D721Med (cell line): ENCODE measurements at places on chromosomes 7 and 10.
A peak's percentile ranks its signal among the peaks of the same experiment; 100 is the strongest.

DNA sequence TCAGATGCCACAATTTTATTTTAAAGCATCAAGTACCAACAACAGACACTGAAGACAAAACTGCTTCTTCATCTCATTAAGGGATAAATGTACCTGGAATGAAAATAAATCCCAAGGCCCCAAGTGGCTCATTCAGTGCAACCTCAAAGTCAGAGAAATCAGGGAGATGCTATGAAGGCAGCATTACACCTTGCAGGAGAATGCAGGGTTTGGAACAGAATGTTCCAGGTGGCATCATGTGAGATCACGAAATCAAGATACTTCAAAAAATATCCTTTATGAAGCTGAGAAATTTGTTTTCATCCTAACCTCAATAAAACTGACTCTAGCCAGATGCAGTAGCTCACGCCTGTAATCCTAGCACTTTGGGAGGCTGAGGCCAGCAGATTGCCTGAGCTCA is 477.1 kb downstream of the PLXNA4 start:
- no peak for DNase-seq

DNA sequence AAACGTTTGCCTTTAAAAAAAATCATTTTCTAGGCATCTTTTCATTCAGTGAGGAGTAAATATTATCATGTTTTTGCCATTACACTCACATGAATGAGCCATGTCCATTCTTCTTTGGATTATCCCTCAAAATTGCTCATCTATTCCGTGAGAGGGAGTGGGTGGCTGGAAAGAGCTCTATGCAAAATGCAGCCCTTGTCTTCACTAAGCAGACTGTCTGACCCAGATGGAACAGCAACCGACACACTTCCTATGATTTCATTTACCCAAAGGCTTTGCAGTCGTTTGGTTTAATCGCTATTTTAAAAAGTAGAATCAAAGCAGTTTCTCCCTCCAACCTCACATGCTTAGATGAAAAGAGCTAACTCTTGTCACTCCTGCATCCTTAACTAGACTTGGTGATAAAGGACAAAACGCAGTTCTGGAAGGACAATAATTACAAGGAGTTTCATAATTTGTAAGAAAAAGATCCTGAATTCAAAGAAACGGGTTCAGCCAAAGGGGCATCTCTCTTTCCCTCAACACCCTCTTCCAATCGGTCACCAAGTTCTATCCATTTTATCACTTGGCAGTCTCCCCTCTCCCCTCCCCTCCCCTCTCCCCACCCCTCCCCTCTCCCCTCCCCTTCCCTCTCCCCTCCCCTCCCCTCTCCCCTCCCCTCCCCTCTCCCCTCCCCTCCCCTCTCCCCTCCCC is 198.1 kb upstream of the STK17A start:
- DNase-seq, result no peak

DNA sequence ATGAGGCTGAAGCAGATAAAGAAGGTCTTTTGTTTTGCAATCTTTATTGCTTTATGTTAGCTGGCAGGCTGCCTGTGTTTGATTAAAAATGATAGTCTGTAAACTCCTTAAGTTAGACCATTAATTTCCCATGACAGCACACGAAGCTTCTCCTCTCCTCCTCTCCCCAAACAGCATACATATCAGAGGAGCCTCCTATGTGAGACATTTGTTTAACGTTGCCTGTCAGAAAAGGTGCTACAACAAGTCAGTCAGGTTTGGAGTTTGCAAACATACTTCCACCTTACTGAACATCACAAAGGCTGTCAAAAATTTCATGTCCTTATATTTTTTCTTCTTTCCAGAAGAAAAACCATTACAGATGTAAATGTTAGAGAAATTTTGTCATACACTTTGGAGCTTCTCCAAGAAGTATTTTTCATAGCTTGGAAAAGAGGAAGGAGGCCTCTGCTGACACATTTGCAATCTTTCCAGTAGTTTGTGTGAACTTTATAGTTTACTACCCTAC is 393.1 kb downstream of the EXOC4 start:
- no peak for DNase-seq

- peak; percentile 13 for DNase-seq
Observed at GRCh38 chr10:47027784-47028260, 116.6 kb downstream of the PTPN20 start.

DNA sequence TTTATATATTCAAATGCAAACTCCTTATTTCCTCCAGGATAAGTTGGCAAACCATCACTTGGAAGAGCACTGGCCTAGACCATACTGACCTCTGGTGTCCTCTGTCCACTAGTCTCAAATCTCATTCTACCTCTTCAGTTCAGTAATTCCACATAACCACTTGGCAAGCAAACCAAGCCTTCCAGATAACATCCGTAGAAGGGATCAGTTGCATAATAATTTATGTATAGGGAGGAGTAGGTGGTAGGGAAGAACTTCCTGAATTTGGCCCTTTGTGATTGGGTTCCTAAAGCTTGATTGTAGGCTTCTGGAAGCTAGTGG is 55.0 kb downstream of the WAC start:
- DNase-seq, result no peak

DNA sequence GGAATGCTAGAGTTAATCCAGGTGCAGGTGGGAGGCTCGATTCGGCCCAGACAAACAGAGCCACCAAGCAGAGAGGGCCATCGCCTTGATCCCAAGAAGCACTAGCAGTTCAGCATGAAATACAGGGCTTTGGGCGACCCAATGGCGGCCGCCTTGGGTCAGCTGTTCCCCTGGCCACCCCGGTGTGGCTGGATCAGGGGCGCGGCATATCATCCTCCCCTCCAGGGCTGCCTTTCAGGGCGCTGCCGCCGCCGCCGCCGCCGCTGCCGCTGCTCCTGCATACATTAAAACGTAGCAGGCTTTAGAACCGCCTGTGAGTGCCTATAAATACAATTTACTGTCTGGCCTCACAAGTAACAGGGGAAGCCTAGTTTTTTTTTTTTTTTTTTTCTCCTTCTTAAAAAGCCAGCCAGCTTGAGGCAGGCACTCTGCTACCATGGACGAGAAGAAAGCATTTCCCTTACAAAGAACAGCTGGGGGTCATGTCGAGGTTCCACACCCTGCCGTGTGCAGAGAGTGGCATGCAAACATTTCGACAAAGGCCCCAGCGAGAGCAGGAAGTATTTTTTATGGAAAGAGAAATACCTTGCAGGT is 57.7 kb upstream of the EFCAB10 start:
- DNase-seq, result no peak

- no peak for DNase-seq
Observed at GRCh38 chr10:58281092-58281752, 12.3 kb downstream of the CISD1 start.

DNA sequence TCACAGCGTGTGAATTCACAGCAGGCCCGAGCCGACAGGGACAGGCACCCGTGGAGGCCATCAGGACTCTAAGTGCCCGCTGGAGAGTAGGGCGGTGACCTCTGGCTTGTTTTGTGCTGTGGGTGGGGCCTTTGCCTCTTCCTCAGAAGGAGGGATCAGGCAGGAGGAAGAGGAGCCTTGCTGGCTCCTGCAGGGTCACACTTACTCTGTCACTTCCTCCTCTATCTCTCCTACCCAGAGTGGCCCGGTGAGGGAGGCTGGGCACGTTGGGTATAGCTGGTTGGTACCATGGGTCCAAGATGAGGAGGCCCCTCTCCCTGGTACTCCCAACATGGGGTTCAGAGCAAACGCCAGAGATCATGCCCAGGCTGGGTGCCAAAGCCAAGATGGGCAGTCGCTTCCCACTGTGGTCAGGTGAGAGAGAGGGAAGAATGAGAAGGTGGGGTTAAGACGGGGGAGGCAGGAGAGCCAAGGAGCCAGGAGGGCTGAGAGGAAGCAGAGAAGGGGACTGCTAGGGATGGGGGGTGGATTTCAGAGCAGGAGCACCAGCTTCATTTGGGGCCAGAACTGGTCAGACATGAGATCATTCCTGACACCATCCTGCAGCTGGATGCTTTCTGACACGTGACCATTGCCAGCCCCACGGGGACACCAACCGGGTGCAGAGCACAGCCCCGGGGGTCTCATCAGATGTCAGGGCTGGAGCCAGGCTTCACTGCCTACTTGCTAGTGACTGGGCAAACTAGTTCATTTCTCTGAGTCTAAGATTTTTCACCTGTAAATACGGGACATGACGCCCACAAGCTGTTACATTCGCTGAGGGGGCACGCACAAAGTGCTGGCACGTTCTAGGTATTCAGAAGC is 54.8 kb upstream of the CACUL1 start:
- no peak for DNase-seq

DNA sequence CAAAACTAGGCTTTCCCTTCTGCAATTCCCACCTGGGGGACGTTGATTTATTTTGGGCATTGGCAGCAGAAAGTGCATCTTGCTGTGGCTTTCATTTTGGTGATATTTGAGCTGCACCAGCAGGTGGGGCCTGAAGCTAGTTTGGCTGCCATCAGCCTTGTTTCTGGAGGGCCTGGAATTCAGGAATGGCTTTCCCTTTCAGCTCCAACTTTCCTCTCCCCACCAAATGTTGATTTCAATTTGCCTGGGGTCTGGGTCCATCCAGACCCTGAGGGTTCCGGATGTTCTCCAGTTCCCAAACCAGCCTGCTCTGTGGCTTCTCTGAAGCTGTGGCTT is 640.4 kb downstream of the TYW1 start:
- no peak for DNase-seq

DNA sequence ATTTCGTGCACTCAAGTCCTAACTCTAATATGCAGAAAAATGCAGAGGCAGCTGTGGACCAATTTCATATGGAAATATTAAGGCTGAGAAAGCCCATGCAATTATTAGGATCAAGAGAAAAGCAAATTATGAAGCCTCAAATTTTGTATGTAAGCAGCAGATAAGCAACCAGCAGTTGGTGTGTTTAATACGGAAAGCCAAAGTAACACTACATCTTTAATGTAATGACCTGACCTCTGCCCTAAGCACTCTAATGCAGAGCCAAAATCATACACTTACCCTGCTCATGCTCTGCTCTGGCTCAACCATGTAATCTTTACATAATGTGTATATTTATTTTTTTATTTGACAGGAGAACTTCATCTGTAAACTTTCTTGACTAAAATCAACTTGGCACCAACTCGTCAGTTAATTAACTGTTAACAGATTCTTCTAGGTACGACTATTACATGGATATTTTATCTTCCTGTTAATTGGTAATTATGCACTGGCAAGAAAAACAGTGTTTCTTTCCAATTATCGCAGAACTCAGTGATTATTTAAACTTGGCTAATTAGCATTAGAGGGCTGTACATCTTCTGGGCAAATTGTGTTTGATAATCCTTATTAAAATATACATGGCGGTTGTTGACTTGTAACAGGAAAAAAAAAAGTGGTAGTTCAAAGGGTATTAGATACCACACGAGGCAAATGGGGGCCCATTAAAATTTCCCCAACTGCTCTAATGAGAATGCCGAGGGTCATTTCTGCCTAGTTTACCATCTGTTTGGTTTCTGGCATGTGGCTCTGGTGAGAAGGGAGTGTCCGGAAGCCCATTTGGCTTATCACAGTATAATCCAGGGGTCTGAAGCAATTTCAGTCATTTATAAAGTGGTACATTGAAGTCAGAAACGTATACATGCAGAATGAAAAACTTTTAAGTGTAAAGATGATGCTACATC is 94.5 kb downstream of the RELN start:
- no peak for DNase-seq

GRCh38 chr10:72524489-72524888 is 101.4 kb downstream of the MICU1 start:
- no peak for DNase-seq
